Left cardiac atrium (tissue), 4 donors: ENCODE measurements at places on chromosomes 4 and X. TPM values are rescaled to one million over a fixed set of nuclear protein-coding genes. Genes with fewer than 3 reads are reported as not detected.

GRCh38 chr4:113899271-113900070 lies 80.0 kb downstream of the ARSJ start:
- DNase-seq, result no peak

- no peak for DNase-seq
These were observed 5.4 kb downstream of the ABCE1 start for GRCh38 chr4:145103496-145103895.

DNA sequence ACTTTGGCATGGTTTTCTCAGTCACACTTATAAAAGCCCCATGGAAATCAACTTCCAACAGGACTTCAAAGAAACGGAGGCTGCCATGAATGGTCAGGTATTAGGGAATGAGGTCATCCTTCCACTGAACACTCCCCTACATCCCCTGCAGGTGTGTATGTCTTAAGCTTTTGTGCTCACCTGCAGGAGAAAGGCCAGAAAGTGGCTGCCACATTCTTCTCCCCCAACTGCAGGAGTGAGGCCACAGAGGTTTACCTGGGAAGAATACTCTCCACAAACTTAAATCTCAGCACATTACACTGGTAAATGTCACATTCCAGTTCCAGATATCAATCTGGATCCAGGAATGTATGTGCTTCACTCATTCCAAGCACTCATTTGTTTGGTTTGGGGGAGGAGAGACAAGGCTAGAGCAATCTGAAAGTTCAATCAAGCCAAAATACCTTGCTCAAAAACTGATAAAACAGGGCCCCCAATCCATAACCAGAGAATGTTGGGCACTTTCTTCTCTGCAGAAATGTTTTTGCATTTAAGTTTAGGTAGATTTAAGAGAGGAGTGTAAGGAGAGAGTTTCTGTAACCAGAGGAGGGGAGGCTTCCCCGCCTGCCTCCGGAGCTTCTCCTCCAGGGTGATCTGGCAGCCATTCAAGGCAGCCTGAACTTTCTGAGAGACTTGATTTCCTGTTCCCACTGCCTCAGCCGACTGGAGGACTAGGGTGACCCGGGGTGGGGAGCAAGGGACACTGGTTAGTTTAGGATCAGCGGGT lies 15.4 kb downstream of the FAM9C start:
- DNase-seq, result peak; percentile 58

DNA sequence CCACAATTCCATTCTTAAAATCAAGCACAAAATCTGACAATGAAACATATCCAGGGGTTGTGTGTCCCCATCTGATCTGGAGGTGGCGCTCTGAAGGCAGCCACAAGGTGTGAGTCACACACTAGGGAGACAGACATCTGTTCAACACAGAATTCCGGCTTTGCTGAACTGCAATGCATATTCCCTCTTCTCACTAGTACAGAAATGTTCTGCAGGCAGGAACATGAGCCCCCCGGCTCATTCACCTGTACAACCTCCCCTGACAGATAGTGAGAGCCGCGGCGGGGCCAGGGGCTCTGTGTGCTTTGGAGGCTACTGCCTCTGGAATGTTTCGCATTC lies 41.9 kb downstream of the WDR1 start:
- no peak for DNase-seq

IQSEC2 gene
- total RNA-seq, result 10.8 TPM

G3BP2 gene
- total RNA-seq, result 110 TPM

ASB9 gene
- 1.4 TPM for total RNA-seq
